PC-3 (cell line): ENCODE measurements at places on chromosomes 4 and X.
A peak's percentile ranks its signal among the peaks of the same experiment; 100 is the strongest.

GRCh38 chrX:47683829-47684205 lies 24.8 kb upstream of the UXT start:
- no peak for DNase-seq

GRCh38 chrX:143298663-143299241 lies 218.5 kb downstream of the SPANXN3 start:
- DNase-seq, result no peak

DNA sequence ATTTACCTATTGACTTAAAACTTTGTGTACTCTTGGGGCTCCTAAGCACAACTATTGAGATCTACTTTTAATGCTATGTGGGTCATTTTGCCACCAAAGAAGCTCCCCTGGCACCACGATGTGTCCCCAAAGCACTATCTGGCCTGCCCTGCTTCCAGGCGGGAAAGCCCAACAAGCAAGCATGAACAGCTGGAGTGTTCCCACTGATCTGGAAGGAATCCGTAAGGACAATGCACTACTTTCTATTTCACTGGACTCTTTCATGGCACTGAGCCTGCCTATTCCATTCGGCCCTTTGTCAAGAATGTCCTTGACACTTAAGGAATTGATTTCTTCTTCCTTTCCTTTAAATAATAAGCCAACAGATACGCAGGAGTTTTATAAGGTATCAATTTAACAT lies 38.8 kb downstream of the GRIA3 start:
- no peak for DNase-seq

- DNase-seq, result peak; percentile 18
These were observed 39.6 kb downstream of the DGKK start for GRCh38 chrX:50430917-50431575.

- DNase-seq, result no peak
These were observed 90.6 kb downstream of the TLL1 start for GRCh38 chr4:165963621-165964020.

- DNase-seq, result no peak
These were observed 20.8 kb upstream of the FAM13A start for GRCh38 chr4:89077761-89078160.

DNA sequence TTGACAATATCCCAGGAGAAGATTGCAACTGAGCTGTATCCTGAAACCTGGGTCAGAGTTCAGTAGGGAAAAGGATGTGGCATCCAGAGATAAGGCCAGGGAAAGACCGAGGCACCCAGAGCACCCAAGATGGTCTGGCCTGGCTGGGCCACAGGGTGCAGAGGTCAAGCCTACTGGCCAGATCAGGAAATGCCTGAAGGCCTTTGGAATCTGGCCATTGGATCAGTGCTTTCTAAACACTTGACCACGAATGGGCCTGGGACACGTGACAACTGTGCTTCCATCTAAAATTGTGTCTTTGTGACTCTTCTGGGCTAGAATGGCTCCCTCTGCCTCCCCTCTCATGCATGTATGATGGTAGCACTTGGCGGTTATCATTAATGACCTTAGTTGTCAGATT lies 316.9 kb downstream of the EVC2 start:
- DNase-seq, result no peak

GRCh38 chr4:38656111-38656510 lies 7.9 kb upstream of the KLF3 start:
- DNase-seq, result no peak

DNA sequence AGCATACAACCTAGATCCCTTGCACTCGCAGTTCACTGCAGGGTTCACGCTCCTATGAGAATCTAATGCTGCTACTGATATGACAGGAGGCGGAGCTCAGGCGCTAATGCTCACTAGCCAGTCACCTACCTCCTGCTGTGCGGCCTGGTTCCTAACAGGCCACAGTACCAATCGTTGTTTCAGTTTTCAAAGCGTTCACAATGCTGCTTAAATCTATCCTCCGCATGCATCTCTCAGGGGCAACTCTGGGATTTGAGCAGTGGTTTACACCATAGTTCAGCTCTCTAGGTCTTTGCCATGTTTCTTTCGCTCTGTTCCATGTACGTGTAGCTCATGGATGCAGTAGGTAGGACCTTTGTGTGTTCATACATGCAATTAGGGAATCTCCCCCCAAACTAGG lies 47.2 kb downstream of the CLOCK start:
- DNase-seq, result no peak

DNA sequence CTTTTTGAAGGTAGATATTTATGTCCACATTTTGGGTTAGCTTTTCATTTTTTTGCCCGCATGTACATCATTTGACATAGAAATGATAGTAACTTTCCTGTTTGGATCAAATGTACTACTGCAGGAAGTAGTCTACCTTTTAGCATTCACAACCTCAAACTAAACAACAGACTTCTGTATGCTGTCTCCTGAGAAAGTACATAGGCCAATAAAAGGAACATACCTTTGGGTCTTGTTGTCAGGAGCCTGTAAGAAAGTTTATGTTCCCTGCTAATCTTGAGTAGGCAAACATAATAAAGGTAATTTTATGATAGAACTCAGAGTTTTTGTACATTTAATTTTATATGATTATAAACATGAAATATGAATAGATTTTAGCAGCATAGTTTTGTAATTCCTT lies 54.2 kb downstream of the STAG2 start:
- no peak for DNase-seq

DNA sequence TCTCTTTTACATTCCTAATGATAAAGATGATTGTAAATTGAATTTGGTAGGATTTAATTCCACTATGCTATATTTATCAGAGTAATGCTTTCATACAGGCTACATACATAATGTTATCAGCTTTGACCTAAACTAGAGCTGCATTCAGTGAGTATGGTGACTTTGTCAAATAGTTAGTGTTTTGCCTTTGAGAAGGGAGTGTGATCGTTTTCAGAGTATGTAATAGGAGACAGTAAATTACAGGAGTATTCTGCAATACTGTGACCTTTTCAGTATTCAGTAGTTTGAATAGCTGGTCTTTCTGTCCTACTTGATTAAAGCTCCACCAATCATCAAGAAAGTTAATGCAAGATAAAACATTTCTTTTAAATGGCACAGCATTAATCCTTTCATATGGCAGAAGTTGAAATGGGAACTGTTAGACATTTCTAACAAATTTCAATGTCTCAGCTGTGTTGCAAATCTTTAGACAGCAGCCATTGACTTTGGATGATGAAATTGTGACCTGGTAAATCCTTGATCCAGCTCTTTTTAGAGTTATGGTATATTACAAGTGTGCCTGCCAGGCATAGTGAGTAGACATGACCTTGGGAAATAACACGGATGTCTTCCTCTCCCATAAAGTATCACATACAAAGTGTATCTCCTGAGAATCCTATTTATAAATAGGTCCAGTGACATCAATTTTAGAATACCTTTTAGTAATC lies 455.3 kb downstream of the KCTD8 start:
- no peak for DNase-seq

- no peak for DNase-seq
These were observed 136.1 kb downstream of the CEP135 start for GRCh38 chr4:56084851-56085250.

DNA sequence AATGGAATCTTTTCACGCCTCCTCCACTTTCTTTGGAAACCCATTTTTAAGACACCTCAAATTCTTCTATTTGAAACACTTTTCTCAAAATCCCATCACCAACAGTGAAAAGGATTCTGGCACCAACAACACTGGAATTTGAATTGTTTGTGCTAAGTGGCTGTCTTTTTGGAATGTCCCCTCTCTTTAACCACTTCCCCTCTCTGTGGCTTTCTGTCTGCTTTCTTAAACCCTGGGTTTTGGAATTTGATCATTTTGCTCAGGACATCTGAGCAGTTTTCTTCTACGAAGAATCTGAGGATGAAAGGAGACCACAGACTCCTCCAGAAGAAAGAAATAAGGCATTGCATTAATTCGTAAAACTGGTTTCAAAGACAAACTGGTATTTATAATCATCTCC lies 89.0 kb downstream of the MXRA5 start:
- DNase-seq, result no peak
